ENCODE measurements at places on chromosomes 5 and 9.

DNA sequence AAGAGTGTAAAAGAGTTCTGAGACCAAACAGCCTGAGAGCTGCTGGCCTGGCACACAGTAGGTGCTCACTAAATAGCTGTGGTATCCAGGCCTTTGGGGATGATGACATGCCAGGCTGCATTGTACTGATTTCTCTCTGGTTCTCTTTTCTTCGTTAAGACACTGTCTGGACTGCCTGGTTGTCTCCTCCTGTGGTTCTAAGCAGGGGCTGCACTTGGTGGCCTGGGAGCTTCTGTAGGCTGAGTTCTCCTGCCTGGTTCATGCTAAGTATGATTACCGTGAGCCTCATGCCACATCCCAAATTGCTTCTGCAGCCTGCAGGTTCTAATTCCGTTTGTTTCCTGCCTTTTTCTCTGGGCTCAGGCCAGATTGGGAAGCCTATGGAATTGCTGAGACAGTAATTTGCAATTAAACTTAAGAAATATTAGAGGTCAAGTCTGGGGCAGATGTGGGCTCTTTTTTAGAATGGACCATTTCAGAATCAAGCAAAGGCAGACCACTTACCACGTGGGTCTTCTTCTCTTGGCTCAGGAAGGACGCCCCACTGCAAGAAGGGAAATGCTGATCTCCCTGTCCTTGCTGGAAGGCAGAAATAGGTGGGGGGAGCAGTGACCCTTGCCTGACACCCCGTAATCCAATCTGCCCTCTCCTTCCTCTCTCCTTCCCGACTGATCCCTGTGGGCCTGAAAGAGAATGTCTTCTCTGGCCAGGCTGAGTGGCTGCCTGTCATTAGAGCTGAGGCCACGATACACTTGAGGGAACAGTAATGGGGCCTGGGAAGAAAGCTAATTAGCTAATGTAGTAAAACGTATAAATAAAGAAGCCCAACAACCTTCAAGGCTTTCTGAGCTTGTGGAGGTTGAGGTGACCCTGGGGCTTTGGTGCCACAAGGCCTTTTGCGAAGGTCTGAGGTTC, 21.9 kb upstream of the BOD1 start:
- DNase-seq: no peak

DNA sequence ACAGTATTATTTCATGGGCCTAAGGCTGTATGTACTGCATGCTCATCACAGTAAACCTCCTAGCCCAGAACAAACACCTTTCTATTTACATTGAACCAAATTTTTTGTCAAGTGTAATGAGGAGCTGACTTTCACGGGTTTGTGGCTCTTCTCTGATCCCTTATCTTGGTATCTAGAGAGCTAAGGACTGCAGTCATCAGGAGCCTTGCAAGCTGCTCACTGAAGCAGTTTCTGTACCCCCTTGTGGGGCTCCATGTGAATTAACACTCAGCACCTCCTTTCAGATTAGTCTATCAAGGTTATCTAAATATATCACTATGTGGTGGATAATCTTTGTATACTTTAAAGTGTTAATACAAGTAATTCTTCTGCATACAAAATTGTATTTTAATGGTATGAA, 108.2 kb downstream of the AUH start:
- DNase-seq: no peak

DNA sequence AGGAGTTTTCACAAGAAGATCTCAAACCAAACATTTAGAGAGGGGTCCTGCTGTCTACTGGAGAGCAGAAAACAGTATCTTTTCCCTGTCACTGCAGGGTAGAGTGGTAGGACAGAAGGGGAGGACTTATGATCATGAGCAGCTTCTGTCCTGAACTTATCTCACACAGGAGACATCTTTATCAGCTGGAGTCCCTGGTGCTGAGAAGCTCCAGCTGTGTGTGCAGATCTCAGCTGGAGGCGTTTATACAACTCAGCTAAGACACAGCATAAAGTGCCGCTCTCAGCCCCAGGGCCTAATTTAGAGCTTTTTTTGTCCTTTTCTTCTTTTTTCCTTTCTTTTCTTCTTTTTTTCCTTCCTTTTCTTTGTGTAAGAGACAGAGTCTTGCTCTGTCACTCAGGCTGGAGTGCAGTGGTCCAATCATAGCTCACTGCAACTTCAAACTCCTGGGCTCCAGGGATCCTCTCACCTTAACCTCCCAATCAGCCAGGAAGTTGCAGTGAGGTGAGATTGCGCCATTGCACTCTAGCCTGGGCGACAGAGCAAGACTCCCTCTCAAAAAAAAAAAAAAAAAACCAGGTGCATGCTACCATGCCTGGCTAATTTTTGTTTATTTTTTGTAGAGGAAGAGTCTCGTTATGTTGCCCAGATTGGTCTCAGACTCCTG, 31.9 kb downstream of the CCDC125 start:
- DNase-seq: no peak

DNA sequence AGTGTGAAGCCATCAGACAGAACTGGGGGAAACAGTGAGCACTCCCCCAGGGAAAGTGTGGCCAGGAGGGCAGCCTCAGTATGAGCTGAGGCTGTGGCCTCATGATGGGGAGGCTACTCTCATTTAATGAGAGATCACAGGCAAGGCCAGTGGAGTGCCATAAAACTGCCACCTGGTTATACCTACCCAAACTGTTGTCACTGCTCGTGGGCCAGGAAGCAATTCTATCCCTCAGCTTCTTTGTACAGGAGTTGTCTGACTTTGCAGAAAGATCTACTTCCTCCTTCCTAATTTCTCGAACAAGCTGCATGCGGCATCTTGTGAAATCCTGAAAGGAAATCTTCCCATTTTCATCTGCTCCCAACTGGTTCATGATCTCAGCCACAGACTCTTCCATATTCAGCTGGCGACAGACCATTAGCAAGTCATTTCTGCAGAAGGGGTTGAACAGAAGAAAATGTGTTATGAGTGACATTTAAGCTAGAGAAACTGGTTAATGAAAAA, 50.0 kb downstream of the TSSK1B start:
- DNase-seq: no peak

GRCh38 chr5:14560091-14560595, 21.4 kb upstream of the OTULINL start:
- DNase-seq: no peak

DNA sequence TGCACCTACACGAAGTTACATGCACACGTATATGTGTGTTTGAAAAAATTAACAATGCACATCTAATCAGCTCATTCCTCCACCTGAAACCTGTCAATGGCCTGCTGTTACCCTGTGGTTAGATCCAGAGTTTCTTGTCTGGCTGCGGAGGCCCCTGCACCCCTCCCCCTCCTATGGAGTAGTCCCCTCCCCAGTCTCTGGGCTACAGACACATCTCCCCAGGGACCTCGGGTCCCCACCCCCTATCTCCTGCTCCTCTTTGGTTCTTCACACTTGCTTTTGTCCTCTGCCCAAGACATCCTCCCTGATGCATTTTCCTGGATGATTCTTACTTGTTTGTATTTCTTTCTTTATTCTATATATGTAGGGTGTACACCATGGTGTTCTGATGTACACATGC, 27.2 kb downstream of the FAM240B start:
- no peak for DNase-seq

DNA sequence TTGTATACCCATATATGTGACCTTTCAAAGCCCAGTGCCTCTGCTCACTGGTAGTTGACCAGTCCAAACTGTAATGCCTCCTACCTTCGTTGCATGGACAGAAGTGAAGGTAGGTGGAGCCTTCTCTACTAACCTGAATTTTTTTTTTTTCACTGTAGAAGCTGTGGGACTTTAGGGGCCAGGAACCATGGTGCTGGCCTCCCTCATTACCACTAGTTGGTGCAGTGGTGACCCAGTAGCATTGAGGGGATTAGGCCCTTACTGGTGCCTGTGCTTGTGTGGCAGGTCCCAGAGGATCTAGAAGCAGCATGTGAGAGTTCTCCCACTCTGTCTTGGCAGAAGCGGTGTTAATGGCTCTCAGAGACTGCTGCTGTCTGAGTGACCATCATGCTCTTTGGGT, 2.3 kb downstream of the RALGPS1 start:
- no peak for DNase-seq

GRCh38 chr9:36191290-36191645, 547 bp downstream of the CLTA start:
- no peak for DNase-seq

GRCh38 chr5:145978708-145979107, 42.3 kb downstream of the SH3RF2 start:
- no peak for DNase-seq

- no peak for DNase-seq
Observed at GRCh38 chr5:148746826-148747535, 79.4 kb upstream of the ADRB2 start.

GRCh38 chr5:178587763-178588611, 2.2 kb downstream of the COL23A1 start:
- no peak for DNase-seq

DNA sequence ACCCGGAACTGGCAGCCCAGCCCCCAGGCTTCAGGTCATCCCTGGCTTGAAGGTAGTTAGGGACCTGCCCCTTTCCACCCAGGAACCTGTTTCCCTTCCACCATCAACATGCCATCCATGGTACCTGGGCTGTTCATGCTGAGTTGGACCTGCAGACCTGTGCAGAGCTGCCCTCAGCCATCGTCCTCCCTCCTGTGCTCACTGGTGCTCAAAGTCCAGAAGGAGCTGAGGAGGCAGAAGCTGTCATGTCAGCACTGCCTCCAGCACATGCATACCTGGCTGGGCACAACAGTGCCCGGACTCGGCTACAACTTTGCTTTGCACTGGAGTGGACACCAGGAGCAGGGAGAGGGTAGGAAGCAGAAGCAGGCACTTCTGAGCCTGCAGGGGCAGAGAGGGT, 36.2 kb downstream of the BTNL8 start:
- no peak for DNase-seq

DNA sequence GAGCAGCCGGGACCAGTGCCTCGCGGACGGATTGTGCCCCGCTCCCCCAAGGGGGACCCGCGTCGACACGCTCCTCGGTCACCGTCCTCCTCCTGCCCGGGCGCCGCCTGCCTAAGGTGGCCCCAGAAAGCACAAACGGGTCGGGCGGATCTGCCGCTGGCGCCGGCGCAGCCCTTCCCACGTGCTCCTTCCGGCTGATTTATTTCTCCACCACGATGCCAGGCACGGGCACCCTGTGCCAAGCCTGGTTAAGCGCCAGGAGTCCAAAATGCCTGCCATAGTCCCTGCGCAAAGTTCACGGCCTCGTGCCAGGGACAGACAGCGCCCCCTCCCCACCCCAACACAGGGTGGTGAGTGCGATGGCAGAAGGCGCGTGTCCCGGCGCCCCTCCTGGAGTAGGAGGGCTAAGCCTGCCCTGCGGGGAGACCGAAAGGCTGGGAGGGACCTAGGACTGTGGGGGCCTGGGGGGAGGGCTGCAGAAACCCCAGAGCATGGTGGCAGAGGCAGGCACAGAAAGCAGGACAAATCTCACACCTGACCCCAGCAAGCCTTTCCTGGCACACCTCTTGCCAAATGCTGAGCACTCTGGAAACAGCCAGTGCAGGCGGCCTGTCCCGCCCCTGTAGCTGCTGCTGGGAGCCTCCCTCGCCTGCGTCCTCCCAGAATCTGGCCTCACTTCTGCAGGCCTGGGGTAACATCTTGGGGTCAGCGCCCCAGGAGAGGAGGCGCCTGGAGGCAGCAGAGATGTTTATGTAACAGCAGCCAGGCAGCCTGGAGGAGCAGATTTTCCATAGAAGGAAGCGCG, 1.1 kb upstream of the NOTCH1 start:
- no peak for DNase-seq

- DNase-seq: no peak
Observed at GRCh38 chr9:93261281-93261680, 77.3 kb downstream of the WNK2 start.

- DNase-seq: no peak
Observed at GRCh38 chr9:100720922-100721321, 143.0 kb downstream of the CAVIN4 start.

DNA sequence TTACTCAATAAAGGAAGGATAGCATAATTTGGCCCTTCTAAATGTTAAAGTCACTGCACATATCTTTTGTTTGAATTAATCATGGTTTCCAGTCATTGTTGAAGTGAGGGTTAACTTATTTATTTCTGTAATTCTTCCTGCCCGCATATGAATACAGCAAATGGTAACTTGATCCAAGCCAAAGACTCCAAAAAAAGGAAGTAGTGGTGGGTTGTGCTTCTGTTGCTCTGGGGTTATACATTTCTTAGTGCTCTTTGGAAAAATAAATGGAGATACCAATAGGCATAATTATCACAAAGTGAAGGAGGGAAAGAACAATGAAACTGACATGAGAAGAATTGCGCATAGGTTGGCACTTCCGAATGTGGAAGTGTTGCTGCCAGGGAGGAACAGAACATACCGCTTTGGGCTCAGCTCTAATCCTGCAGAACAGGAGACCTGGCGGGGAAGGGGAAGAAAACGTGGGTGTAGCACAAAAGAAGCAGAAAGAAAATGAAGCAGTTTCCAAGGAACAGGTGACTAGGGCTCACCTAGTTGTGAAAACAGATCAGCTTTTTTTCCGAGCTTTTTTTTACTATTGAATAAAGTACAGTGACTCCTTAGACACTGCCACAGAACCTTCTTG, 69.7 kb upstream of the TAF11L2 start:
- DNase-seq: no peak

GRCh38 chr9:22990349-22990748, 543.7 kb downstream of the DMRTA1 start:
- DNase-seq: no peak

DNA sequence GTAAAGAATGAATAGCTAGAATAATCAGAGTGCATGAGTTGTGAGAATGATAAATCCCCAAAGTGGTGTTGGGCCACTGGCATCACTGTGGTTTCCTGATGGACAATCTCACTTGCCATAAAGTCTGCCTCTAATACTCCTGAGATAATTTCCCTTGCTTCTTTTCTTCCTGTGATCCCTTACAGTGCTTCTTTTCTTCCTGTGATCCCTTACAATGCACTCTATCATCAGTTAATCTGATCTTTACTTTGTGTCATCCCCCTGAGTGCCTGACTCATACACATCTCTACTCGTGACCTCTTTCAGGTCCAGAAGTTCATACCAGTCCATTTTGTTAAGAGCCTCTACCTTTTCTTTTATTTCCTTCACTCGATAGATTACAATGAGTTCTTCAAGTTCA, 418.3 kb downstream of the HCN1 start:
- no peak for DNase-seq

- DNase-seq: no peak
Observed at GRCh38 chr5:78726571-78726970, 78.0 kb upstream of the LHFPL2 start.

- DNase-seq: no peak
Observed at GRCh38 chr9:37141015-37141414, 20.6 kb downstream of the ZCCHC7 start.

GRCh38 chr9:127033061-127033460, 89.4 kb downstream of the ANGPTL2 start:
- DNase-seq: no peak

- DNase-seq: no peak
Observed at GRCh38 chr5:1526190-1526631, 2.5 kb upstream of the LPCAT1 start.

Data from AG09319 (cell line).